ENCODE measurements at places on chromosomes 2 and 18.

- DNase-seq = no peak
These were observed 269.4 kb upstream of the FN1 start for GRCh38 chr2:215705281-215705680.

GRCh38 chr2:68103709-68104055 lies 40.9 kb upstream of the C1D start:
- no peak for DNase-seq

- DNase-seq = no peak
These were observed 175.3 kb downstream of the KCNE4 start for GRCh38 chr2:223227338-223227737.

- DNase-seq = no peak
These were observed 89.4 kb downstream of the RNF152 start for GRCh38 chr18:61803393-61803792.
